ENCODE measurements at places on chromosomes 12 and 14.

DNA sequence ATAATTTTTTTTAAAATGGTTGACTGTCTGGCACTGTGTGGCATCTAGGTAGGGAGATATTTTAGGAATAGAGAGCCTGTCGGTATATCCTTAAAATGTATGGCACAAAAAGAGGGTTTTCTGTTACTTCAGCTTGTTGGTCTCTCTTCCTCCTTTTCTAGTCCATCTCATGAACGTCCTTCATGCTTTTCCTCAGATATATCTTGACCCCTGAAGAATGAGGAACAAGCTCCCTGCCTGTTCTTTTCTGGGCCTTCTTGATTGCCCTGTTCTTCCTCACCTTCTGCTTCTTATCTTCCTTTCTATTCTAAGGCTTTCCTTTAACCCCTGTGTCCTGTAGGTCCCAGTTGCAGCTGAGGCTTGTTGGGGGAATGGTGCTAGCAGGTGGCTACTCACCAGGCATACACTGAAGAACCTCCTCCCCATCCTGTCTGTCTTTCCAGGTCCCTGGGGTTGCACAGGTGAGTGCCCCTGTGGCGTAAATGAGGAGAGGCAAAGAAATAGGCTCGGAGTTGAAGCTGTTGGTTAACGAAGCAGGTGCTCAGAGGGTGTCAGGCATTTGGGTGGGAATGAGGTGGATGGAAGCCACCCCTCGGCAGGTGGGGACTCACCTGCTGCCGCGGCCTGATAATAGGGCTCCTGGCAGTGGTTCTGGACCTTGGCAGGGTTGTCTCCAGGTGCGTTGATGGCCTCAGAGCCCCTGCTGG lies 7.2 kb upstream of the C1R start:
- DNase-seq = no peak

DNA sequence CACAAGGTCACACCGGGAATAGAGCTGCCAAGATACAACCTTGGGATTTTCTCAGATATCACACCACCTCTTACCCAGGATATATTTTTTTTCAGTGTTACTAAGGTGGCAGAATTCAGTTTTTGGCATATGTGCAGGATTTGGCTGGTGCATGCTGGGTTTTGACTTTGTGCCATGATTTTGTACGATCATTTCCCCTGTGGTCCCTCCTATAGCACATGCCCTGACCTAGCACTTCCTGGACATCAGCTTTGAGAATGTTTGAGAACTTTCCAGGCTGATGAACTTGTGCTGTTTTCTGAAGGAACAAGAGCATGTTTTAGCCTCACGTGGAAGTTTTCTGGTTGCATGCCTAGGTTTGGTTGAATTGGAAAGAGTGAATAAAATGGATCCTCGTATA lies 11.0 kb upstream of the TBPL2 start:
- DNase-seq = no peak

DNA sequence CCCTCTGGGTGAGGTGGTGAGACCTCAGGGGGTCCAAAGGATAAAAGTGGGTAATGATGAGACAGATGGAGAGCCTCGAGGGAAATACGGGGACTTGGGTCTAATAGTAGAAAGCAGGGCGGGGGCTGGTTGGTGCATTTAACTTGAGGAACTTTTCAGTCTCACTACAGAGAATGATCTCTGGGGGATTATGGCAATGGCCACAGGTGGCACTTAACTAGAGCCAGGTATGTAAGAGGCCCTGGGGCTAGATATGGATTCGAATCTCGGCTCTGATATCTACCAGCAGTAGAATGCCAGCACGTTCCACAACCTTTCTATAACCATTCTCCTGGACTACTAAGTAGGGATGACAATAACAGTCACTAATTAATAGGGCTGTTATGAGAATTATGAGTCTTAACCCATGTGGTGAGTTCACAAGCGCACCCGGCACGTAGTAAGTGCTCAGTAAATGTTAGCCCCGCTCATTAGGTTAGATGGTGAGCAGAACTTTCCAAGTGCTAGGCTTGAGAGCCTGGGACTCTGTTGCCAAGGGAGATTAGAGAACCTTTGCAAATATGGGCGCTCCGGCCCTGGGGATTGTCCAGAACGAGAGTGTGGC lies 888 bp upstream of the PLXNC1 start:
- DNase-seq = no peak

DNA sequence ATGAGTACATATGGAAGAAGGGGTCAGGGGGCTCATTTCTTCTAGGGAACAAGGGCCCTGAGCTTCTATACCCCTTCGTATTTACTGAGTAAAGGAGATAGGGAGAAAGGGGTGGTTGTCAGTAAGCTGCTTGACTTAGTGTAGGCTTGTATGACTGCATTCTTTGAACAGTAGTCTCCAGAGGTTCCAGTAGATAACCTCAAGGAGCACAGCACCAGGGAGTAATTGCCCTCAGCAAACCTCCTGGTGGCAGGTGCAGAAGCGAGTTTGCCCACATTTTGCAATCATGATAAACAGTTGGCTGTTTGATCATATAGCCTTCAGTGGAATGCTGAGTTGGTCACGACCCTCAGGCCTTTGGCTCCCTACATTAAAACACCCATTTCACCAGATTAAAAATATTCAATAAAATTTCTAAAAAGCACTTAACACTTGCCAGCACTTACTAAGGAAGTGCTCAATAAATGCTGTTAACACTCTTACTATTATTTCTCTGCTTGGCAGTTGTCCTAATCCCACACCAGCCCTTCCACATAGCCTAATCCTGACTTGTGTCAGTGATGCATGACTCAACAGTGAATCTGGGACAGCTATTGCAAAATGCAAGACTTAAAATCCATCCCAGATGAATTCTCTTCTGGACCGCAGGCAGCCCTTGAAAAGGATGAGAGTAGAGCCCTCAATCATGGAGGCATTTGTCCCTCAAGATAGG lies 3.7 kb upstream of the DHRS4L2 start:
- DNase-seq = no peak

DNA sequence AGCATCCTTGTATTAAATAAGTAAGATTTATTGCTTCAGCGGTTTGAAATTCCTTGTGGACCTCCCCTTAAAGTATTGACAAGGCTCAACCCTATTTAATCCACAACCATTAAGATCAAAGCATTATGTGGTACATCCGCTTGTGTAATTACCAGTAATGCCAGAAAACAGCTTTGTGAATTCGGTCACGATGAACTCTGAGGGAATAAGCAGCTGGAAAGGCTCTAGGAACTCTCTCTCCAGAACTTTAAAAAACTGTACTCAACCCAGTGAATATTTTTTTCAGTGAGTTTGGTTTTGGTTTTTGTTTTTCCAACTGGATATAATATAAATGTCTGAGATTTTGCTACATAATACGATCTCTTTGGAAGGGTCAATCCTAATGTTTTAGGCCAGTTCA lies 49.3 kb upstream of the DIO2 start:
- no peak for DNase-seq

DNA sequence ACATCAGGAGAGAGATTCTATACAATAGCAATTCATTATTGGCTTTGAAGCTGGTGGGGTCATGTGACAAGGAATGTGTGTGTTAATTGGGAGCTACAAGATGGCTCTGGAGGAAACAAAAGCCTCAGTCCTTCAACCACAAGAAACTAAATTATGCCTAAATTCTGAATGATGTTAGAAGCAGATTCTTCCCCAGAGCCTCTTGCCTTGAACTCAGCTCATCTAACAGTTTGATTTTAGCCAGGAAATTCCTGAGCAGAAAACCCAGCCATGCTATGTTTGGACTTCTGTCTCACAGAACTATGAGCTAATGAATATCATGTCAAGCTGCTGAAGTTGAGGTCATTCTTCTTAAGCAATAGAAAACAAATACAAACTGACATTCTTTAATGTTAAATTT lies 274.7 kb downstream of the SLC6A15 start:
- no peak for DNase-seq

DNA sequence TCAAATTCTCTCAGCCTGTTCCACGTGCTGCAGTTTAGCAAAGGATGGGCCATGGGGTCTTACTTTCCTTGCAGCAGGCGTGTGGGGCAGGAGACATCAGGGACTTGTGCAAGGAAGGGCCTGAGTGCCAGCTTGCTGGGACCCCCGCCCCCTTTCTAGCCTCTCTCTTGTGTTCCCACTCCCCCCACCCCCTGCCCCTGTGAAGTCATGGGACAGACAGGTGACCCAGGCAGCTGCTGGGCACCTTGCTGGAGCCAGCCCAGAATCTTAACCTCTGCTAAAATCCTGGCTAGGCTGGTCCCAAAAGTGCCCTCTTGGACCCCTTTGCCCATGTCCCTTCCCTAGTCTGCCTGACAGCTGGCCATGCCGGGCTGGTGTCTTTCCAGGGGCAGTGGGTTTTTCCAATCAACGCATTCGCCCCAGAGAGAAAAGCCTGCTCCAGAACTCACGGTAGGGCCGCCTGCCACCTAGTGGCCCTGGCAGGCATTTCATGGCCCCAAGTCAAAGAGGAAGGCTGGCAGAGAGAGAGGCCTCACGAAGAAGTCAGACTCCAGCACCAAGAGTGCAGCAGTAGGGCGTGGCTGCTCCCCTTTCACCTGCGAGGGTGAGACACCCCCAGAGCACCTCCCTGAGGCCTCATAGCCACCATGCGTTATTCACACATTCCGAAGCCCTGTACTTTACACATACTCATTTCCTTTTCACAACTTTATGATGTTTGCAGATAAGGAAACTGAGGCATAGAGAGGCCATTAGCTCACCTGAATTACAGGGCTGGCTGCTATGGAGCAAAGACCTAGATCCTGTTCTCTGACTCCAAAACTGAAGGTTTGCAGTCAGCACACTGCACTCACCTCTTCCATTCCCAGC lies 67.4 kb downstream of the LGMN start:
- peak; percentile 60 for DNase-seq

DNA sequence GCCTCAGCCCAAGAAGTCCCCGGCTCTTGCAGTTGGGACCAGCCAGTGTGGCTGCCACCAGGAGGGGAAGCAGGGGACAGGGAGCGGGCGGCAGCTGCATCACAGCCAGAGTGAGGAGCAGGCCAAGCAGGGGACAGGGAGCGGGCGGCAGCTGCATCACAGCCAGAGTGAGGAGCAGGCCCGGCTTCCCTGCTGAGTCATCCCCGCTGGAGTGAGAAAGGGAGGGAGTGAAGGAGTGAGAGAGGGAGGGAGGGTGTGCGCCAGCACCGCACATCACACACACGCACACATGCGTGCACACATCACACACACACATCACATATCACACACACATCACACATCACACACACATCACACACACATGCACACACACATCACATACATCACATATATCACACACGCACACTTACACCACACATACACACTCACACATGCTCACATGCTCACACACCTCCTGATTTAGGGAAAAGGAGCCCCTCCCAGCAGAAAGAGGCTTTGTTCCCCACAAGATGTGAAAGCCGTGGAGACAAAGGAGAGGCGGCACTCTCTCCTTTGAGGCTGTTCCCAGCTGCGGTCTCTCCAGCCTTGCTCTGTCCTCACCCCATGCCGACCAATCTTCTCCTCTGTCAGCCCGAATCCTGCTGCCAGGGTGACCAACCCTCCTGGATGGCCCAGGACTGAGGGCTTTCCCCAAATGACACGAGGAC lies 16.7 kb upstream of the ZDHHC22 start:
- no peak for DNase-seq

DNA sequence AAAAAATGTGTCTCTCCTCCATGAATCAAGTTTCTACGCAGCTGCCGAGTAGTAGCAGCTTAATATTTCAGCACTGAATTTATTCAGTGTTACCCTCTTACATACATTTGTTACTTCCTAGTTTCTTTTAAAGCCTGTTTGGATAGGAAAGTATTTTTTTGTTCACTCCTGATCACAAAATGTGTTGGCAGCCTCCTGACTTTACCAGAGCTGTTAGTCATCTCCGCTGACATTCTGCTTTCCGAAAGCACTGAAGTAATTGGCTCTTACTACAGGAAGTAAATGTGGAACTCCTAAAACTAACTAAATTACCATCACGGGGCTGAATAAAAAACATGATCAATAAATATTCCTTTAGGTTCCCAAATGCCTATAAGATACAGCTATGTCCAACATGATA lies 225.5 kb downstream of the EPS8 start:
- DNase-seq = no peak
